ENCODE measurements at places on chromosomes 3 and 15.

GRCh38 chr15:100111125-100112060 is 230.4 kb downstream of the ADAMTS17 start:
- peak; percentile 78 for DNase-seq

GRCh38 chr15:31163769-31164572 is 62.4 kb upstream of the TRPM1 start:
- peak; percentile 43 for DNase-seq

- peak; percentile 33 for DNase-seq
Measured at GRCh38 chr3:55042591-55042990, 114.7 kb upstream of the LRTM1 start.

GRCh38 chr3:172209333-172210321 is 170.2 kb downstream of the FNDC3B start:
- DNase-seq: no peak

- DNase-seq: no peak
Measured at GRCh38 chr3:149090907-149091306, 4.6 kb upstream of the HLTF start.

- DNase-seq: peak; percentile 59
Measured at GRCh38 chr3:30299674-30300385, 306.6 kb upstream of the TGFBR2 start.

GRCh38 chr3:196624067-196624790 is 15.3 kb upstream of the NRROS start:
- DNase-seq: no peak

GRCh38 chr15:67072442-67072841 is 7.0 kb downstream of the SMAD3 start:
- DNase-seq: peak; percentile 16

DNA sequence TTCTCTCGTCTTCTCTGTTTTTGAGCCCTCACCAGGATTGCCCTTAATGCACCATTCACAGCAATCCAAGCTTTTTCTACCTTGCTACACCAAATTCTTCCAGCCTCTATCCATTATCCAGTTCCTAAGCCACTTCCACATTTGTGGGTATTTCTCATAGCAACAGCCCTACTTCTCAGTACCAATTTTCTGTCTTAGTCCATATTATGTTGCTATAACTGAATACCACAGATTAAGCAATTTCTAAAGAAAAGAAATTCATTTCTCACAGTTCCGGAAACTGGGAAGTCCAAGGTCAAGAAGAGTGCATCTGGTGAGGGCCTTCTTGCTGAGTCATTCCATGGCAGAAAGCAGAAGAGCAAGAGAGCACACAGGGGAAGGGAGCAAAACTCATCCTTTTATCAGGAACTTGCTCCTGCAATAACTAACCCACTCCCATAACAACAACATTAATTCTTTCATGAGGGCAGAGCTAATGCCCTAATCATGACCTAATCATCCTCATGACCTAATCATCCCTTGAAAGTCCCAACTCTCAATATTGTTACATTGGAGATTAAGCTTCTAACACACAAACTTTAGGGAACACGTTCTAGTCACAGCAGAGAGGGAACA is 9.7 kb upstream of the EIF1B start:
- peak; percentile 98 for DNase-seq
